ENCODE measurements at places on chromosomes 11 and 22.

DNA sequence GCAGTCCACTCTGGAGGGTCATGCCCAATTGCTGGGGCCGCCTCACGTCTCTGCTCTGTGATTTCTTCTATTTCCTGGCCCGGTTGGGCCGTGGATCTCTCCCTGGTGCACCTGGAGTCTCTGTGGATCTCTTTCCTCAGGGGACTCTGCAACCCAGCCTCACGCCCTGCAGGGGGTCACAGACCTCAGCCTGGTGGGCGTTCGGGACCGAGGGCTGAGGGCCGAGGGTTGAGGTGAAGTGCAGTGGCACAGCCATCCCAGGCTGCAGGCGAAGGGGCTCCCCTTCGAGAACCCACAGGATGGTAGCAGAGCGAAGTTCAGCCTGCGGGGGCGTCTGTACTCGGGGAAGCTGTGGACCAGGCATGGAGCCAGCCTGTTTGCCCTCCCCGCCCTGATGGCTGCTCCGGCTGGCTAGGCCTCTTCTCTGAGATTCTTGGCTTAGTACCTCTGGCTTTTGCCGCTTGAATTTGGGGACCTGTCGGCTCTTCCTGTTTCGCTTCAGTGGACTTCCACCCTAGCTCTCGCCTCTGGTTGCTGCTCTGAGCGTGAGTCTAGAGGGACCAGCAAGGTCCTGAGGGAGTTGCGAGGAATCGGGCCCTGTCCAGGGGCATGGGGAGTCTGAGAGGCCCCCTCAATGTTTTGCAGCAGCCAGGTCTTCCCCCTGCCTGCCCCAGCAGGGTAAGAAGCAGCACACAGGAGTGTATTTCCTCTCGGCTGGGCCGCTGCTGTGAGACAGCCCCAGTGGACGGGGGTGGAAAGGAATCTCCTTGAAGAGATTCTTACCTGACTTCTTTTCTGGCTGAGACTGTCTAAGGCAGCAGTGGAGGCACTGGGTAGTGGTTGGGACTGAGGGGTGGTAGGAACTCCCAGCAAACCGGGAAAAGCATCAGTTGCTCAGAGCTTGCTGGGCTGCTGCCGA, 140.8 kb downstream of the TBC1D22A start:
- H3K4me3 ChIP-seq: no peak overlapping the region
- no peak overlapping the region for H3K27ac ChIP-seq
- no peaks in the 10 kb centered on the region for H3K36me3 ChIP-seq
- no peaks in the 10 kb centered on the region for H3K4me1 ChIP-seq
- H3K27me3 ChIP-seq: no peaks in the 10 kb centered on the region

- no peaks in the 10 kb centered on the region for H3K27me3 ChIP-seq
- H3K27ac ChIP-seq: no peak overlapping the region
- no peaks in the 10 kb centered on the region for H3K36me3 ChIP-seq
- no peak overlapping the region for H3K4me3 ChIP-seq
- no peak for DNase-seq
- no peaks in the 10 kb centered on the region for H3K4me1 ChIP-seq
Observed at GRCh38 chr22:27620367-27621154, 181.0 kb downstream of the MN1 start.

DNA sequence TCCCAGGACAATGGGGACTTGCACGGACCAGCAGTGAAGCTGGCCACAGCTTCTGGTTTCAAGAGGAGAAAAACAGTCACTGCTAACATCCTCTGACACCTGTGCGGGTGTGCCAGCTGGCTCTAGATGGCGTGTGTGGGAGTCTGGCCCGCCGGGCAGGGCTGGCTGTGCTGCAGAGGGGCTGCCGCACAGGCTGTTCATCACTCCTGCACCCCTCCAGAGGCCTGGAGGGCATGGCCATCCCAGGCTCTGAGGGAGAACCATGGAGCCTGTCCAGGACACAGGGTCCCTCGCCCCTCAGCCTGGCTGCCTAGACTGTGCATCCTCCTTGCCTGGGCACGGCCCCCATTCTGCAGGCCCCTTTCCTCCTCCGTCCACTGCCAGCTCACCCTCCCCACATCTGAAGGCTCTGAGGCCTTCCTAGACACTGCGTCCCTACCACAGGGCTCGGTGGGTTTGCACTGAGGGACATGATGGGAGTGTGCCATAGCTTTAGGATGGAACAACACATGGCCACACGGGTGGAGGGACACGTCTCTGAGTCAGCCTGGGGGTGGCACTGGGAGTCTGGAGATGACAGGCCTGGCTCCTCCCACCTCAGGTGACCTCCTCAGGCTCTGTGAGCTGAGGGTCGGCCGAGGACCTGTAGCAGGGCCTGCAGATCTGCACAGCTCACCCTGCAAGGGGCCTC, 42.1 kb upstream of the GNB1L start:
- H3K27me3 ChIP-seq: no peaks in the 10 kb centered on the region
- peak; percentile 47 for DNase-seq
- H3K4me1 ChIP-seq: peaks cover 1% of the 10 kb centered on the region
- H3K36me3 ChIP-seq: peaks cover 7% of the 10 kb centered on the region

- no peaks in the 10 kb centered on the region for H3K27me3 ChIP-seq
- no peak overlapping the region for H3K4me3 ChIP-seq
- H3K27ac ChIP-seq: no peak overlapping the region
- DNase-seq: no peak
- no peaks in the 10 kb centered on the region for H3K4me1 ChIP-seq
Observed at GRCh38 chr11:112613051-112613972, 347.9 kb upstream of the NCAM1 start.

DNA sequence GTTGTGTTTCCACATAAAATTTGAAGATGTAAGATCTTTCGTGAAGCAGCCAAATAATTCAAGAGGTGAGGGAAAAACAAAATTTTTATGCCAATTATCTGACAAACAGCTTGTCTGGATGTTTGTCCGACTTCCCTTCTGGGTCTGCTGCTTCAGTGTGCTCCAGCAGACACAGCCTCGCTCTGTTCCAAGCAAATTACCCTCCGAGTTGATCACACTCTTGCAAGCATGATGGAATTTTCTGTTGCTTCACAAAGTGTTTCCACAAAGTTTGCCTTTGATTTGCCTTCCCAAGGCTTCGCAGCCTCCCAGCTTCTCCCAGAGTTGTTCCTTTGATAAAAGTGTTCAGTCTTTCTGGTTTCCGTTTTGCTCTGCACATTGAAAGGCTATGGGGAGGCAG, 78.4 kb upstream of the SEZ6L start:
- no peaks in the 10 kb centered on the region for H3K36me3 ChIP-seq
- H3K27ac ChIP-seq: no peak overlapping the region
- DNase-seq: no peak

GRCh38 chr11:133896642-133897330, 51.5 kb upstream of the SPATA19 start:
- H3K27ac ChIP-seq: no peak overlapping the region
- H3K4me1 ChIP-seq: no peaks in the 10 kb centered on the region
- no peaks in the 10 kb centered on the region for H3K27me3 ChIP-seq
- no peak for DNase-seq

DNA sequence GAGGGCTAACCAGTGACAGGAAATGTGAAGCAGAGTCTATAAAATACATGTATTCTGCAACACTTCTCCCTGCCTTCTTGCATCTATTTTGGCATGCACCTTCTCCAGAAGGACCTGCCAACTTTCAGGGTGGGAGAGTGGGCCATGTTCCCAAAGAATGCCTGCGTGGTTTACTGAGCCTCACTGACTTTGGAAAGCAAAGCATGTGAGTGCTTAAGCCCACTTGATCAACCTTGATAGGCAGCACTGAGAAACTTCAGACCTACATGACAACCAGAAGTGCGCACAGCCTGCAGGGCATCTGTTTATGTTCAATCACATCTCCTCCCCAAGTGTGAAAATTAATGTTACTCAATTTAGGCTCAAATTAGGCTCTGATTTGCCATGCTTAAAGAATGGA, 69.2 kb downstream of the AMOTL1 start:
- H3K4me3 ChIP-seq: no peak overlapping the region
- H3K27me3 ChIP-seq: no peaks in the 10 kb centered on the region
- no peak overlapping the region for H3K27ac ChIP-seq
- H3K4me1 ChIP-seq: peaks cover 3% of the 10 kb centered on the region

GRCh38 chr22:39238966-39239505, 5.7 kb downstream of the PDGFB start:
- H3K27me3 ChIP-seq: no peaks in the 10 kb centered on the region
- no peaks in the 10 kb centered on the region for H3K36me3 ChIP-seq
- DNase-seq: no peak
- no peak overlapping the region for H3K4me3 ChIP-seq
- H3K4me1 ChIP-seq: peaks cover 56% of the 10 kb centered on the region

- no peaks in the 10 kb centered on the region for H3K36me3 ChIP-seq
- DNase-seq: peak; percentile 95
- peak within 1 kb of the TSS; percentile 77 for H3K4me3 ChIP-seq
- H3K27me3 ChIP-seq: no peaks in the 10 kb centered on the region
- peak within 1 kb of the TSS; percentile 88 for H3K27ac ChIP-seq
Observed at GRCh38 chr11:18698341-18699268, at the start of gene TMEM86A. Gene TMEM86A (plus strand): TSS chr11:18698779. CDS start chr11:18698887, 108 bp downstream.

DNA sequence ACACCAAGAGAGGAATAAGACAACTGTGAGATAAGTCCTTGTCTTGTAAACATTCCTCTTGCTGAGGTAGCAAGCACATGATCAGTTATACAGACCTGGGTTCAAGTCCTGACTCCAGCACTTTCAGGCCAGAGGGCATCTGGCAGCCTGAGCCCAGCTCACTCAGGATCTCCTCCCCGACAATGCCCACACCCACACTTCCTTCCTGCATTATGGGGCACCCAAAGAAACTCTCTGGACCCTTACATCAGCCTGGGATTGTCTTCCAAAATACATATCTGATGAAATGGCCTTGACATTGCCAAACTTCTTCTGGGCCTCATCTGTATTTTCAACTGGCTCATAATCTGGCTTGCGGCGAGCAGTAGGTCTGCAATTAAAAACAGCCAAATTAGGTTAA, 48.6 kb downstream of the ARFGAP3 start:
- DNase-seq: no peak
- H3K4me3 ChIP-seq: no peak overlapping the region

GRCh38 chr22:24406322-24407277, 20.8 kb upstream of the ADORA2A start:
- no peak overlapping the region for H3K27ac ChIP-seq
- DNase-seq: no peak
- H3K36me3 ChIP-seq: no peaks in the 10 kb centered on the region
- no peaks in the 10 kb centered on the region for H3K27me3 ChIP-seq

- H3K27me3 ChIP-seq: no peaks in the 10 kb centered on the region
- H3K27ac ChIP-seq: no peak overlapping the region
- no peak overlapping the region for H3K4me3 ChIP-seq
- no peaks in the 10 kb centered on the region for H3K36me3 ChIP-seq
Observed at GRCh38 chr11:83051760-83052671, 19.7 kb downstream of the RAB30 start.

DNA sequence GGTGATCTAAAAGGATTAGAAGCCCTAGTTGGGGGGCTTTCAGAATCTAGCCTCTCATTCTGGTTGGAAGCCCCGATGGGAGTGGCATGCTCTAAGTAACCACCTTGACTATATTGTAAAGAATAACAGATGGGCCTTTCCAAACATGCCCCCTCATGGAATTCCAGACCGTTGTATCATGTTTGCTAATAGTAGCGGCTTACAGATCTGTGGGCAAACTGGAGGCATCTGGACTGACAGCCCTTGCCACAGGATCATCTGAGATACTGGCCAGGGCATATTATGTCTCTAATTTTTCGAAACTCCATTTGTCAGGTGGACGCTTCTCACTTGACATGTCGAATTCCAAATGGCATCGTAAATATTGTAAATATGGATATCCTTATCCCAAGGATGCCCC, 10.5 kb downstream of the APIP start:
- no peak for DNase-seq
- H3K36me3 ChIP-seq: no peaks in the 10 kb centered on the region
- H3K27me3 ChIP-seq: no peaks in the 10 kb centered on the region
- no peak overlapping the region for H3K27ac ChIP-seq
- no peaks in the 10 kb centered on the region for H3K4me1 ChIP-seq

DNA sequence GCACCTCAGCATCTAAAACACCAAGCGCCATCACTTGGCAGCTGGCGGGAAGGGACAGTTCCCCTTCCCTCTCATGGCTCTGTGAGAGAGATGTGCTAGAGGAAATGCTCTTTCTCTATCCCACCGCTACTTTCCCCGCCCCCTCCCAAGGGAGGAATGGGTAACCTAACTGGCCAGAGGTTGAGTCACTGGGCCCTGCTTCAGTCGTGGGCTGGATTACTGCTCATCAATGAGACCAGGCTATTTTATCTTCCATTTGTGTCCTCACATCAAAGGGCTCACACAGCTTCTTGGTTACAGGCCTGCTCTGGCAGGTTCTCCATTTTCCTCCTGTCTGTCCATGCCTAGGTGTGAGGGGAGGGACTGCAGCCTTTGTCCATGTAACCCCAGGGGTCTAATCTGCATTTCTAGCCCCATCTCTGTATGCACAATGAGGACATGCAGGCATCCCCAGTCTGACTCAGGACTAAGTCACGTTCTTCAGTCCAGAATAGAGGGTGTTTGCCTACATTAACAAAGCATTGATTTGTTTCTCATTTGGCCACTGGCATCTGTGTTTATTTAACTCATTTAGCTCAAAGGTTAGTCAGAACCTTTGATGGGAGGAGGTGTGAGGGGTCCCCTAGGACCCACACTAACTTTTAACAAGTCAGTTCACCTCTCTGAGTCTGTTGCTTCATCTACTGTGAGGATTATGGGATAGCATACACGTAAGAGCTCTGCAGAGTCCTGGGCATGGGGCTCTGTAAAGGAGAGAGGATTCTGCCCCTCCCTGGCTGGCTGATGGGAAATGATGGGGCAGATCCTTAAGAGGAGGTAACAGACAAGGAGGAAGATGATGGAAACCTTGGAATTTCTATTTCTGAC, 99.1 kb downstream of the XRRA1 start:
- H3K27ac ChIP-seq: no peak overlapping the region
- H3K4me3 ChIP-seq: no peak overlapping the region
- H3K27me3 ChIP-seq: no peaks in the 10 kb centered on the region

DNA sequence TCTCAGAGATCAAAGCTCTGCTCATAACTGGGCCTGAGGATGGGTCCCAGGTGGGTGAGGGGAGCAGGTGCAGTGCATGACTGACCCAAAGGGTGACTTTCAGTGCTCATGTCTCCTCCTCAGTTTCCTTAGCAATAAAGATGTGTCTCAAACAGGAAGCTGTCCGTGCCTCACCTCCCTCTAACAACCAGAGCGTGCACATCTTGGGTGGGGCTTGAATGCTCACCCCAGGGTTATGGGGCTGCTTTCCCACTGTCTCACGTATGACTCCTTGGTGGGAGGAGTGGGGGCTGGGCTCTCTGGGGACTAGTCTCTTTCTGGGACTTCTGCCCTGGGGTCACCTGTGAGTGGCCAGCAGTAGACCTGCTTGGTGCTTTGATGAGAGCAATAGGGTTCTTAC, 53.9 kb upstream of the PHOX2A start:
- no peak overlapping the region for H3K4me3 ChIP-seq
- DNase-seq: no peak
- no peaks in the 10 kb centered on the region for H3K27me3 ChIP-seq
- peaks cover 42% of the 10 kb centered on the region for H3K36me3 ChIP-seq

- H3K27ac ChIP-seq: no peak overlapping the region
- H3K4me3 ChIP-seq: no peak overlapping the region
- DNase-seq: peak; percentile 86
- no peaks in the 10 kb centered on the region for H3K27me3 ChIP-seq
- H3K36me3 ChIP-seq: no peaks in the 10 kb centered on the region
Observed at GRCh38 chr11:87451395-87451794, 413.7 kb downstream of the TMEM135 start.

GRCh38 chr11:129767827-129768226, 47.8 kb upstream of the TMEM45B start:
- H3K4me3 ChIP-seq: no peak overlapping the region
- H3K27me3 ChIP-seq: no peaks in the 10 kb centered on the region
- peaks cover 2% of the 10 kb centered on the region for H3K4me1 ChIP-seq
- no peak overlapping the region for H3K27ac ChIP-seq
- no peak for DNase-seq
- H3K36me3 ChIP-seq: no peaks in the 10 kb centered on the region
